ENCODE measurements at places on chromosomes 16 and 17.

DNA sequence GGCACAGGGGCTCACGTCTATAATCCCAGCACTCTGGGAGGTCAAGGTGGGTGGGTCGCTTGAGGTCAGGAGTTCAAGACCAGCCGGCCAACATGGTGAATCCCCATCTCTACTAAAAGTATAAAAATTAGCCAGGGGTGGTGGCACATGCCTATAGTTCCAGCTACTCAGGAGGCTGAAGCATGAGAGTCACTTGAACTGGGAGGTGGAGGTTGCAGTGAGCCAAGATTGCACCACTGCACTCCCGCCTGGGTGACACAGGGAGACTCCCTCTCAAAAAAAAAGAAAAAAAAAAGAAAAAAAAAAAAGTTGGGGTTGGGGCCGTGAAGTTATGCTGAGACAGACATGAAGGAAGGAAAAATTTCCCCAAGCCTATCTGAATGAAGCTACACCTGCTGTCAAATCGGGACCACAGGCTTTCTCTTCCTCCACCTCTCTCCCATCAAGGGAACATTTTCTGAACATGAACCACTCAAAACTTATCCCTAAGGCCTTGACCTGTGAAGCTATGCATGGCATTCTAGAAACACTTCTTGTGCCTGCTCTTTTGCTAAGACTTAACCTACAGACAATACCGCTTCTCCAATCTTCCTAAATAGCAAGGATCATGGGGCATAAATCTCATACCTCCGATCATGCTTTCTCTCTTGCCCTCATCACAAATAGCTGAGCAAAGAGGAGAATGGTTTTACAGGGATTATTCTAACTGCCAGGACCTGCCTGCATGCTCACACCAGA is 88.6 kb downstream of the CYTH1 start:
- DNase-seq, result no peak

GRCh38 chr16:68259007-68259825 is 5.1 kb upstream of the SLC7A6 start:
- DNase-seq, result no peak

GRCh38 chr17:68101987-68102314 is 66.4 kb downstream of the KPNA2 start:
- no peak for DNase-seq

DNA sequence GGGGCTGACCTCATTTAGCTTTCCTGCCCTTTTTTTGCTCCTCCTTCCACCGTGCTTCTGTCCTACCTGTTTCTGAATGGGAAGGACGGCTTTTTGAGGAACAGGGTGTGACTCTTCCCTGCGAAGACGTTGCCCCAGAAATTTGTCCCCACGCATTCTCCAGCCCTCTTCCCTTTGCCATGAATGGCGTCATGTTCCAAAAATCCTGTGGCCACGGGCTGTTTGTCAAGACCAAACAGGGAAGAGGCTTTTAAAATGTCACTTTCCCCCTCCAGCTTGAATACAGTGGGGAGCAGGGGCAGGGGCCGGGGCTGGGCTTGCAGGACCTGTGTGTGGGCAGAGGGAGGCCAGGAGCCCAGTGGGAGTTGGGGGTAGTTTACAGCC is 13.9 kb downstream of the MPRIP start:
- no peak for DNase-seq

DNA sequence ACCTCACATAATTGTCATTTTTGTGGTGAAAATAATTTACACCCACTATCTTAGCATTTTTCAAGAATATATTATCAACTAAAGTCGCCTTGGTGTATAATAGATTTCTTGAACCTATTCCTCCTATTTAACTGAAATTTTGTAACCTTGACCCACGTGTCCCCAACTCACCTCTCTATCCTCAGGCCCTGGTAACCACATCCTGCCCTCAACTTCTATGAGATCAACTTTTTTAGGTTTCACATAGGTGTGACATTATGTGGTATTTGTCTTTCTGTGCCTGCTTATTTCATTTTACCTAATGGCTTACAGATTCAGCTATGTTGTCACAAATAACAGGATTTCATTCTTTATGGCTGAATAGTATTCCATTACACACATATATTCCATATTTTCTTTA is 73.0 kb upstream of the CNTNAP4 start:
- no peak for DNase-seq

DNA sequence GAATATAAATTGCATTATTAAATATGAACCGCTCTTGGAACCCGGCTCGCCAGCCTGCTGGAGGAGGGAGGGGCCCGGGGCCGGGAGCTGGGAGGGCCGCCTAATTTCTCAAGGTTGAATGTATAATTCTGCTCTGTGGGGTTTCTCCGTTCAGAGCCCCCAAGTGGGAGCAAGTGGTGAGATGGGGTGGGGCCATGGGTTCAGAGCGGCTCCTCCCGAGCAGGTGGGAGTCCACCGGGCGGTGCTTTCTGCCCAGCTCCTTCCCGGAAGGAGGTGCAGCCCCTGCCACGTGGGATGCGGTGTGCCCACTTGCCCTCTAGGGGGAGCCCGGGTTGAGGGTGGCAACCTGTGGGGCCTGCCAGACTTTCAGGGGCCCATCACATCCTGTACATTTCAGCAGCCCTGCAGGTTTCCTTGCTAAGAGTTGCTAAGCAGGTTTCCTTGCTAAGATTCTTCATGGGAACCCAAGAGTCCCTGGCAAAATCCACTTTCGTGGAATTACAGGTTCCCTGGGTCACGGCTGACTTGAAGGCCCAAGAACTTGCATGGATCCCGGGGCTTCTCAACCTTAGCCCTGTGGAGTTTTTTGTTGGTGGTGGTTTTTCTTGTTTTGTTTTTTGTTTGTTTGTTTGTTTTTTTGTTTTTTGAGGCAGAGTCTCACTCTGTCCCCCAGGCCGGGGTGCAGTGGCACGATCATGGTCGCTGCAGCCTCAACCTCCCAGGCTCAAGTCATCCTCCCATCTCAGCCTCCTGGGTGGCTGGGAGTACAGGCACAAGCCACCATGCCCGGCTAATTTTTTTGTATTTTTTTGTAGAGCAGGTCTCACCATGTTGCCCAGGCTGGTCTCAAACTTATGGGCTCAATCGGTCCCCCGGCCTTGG is 196.7 kb upstream of the GSE1 start:
- DNase-seq, result peak; percentile 49

DNA sequence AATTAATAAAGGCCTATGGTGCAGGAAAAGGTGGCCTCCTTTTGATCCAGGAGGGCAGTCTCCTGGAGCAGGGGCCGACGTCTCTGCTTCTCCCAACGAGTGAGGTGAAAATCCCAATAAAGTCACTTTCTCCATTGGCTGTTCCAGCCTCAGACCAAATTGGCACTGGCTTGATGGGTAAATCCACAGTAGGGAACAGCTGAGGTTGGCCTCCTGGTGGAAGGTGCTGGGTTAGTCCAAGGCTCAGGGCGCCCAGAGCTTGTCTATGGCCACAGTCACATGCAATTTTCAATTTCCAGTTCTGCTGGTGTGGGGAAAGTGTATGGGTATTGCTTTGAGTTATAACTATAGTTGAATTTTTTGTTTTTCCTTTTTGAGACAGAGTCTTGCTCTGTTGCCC is 79.0 kb downstream of the NETO2 start:
- no peak for DNase-seq

- DNase-seq, result peak; percentile 3
Observed at GRCh38 chr16:48054881-48055601, 100.8 kb downstream of the ABCC12 start.

GRCh38 chr17:72719578-72720493 is 372.7 kb downstream of the SLC39A11 start:
- DNase-seq, result no peak

GRCh38 chr17:49337884-49338283 is 24.2 kb downstream of the ZNF652 start:
- DNase-seq, result no peak

- DNase-seq, result no peak
Observed at GRCh38 chr16:2524339-2524938, 4.3 kb downstream of the AMDHD2 start.

- DNase-seq, result no peak
Observed at GRCh38 chr16:49453021-49453420, 79.4 kb downstream of the C16orf78 start.

GRCh38 chr16:86429663-86430062 is 80.7 kb upstream of the FOXF1 start:
- DNase-seq, result no peak

- no peak for DNase-seq
Observed at GRCh38 chr16:83682868-83683235, 124.9 kb upstream of the HSBP1 start.

DNA sequence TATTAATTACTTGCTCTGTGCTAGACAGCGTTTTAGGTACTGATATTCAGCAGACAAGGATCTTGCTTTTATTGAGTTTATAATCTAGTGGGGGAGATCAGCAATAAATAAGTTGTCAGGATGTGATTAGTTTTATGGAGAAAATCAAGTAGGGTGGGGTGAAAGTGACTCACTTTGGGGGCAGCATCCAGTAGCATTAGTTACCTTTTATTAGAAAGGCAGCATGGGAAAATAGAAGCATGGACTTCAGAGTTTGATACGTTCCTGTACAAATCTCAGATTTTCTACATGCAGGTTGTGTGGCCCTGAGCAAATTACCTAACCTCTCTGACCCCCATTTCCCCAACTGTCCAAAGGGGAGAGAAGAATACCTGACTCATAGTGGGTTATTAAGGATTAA is 42.5 kb downstream of the SPECC1 start:
- DNase-seq, result no peak

- DNase-seq, result no peak
Observed at GRCh38 chr17:76947771-76948170, 79.6 kb downstream of the MGAT5B start.

- no peak for DNase-seq
Observed at GRCh38 chr17:48241770-48242497, 134.4 kb downstream of the SNX11 start.

GRCh38 chr17:9185688-9186284 is 164.5 kb downstream of the NTN1 start:
- DNase-seq, result no peak

DNA sequence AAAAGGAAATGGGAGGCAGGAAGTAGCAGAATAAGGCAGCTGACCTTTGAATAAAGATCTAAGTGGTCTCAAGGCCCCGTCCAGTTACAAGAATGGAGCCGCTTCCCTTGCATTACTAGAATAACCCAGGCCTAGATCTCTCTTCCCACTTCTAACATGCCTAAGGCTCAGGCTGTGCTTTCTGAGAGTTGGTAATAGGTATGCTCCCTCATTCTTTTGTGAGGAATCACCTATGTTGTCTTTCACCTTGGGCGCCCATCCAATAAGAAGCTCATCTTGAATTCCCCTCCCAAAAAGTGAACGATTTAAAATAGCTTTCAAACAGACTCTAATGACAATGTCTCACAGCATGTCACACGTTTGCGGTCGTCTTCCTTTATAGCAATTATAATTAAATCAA is 101.2 kb downstream of the KCNJ2 start:
- no peak for DNase-seq

GRCh38 chr17:21078016-21078780 is 35.4 kb upstream of the USP22 start:
- no peak for DNase-seq
